ENCODE measurements at places on chromosomes 7 and 10. TPM values are rescaled to one million over a fixed set of nuclear protein-coding genes. Genes with fewer than 3 reads are reported as not detected.

The CD36 gene
- 2.6 TPM for total RNA-seq

The LIPM gene
- not detected for total RNA-seq

The PRKG1 gene
- 2.8 TPM for total RNA-seq

The ODAD2 gene
- total RNA-seq: 0.96 TPM

The CALD1 gene
- 1,872 TPM for total RNA-seq

The CRYGN gene
- not detected for total RNA-seq

The CLEC2L gene
- total RNA-seq: not detected

The CABCOCO1 gene
- 0.23 TPM for total RNA-seq

The STAMBPL1 gene
- total RNA-seq: 1.5 TPM

The ZKSCAN5 gene
- 16.4 TPM for total RNA-seq

The CYP51A1 gene
- total RNA-seq: 62.9 TPM

The PNLIP gene
- total RNA-seq: not detected

The MGMT gene
- 9.5 TPM for total RNA-seq

The FZD8 gene
- total RNA-seq: 30.9 TPM

The MKX gene
- 3.9 TPM for total RNA-seq

The ZNF277 gene
- total RNA-seq: 22.9 TPM

The PRPS1L1 gene
- total RNA-seq: not detected

The ZNF365 gene
- total RNA-seq: 11.0 TPM

The C7orf33 gene
- not detected for total RNA-seq

The GTF2IRD1 gene
- 20.4 TPM for total RNA-seq

The NEUROD6 gene
- not detected for total RNA-seq

The AOAH gene
- not detected for total RNA-seq

The PIP gene
- total RNA-seq: not detected

The MYO3A gene
- total RNA-seq: not detected

The ELN gene
- 0.75 TPM for total RNA-seq
